ENCODE measurements at places on chromosomes 7 and 10.

DNA sequence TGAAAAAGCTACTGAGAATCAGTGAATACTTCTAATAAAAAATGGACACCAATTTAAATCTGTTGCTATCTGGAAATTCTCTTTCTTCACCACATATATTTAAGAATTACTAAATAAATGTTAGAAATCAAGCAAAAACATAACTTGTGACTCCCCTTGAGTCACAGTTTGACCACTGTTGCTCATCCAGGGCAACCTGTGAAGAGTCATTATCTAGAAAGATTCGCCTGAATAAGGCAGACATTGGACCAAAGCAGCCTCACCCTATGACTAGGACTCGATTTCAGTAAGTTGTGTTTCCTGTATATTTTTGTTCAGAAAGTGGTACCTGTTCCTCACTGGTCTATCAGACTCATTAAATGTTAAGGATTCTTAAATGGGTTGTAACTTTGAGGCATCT lies 572.4 kb downstream of the ATRNL1 start:
- DNase-seq, result no peak

DNA sequence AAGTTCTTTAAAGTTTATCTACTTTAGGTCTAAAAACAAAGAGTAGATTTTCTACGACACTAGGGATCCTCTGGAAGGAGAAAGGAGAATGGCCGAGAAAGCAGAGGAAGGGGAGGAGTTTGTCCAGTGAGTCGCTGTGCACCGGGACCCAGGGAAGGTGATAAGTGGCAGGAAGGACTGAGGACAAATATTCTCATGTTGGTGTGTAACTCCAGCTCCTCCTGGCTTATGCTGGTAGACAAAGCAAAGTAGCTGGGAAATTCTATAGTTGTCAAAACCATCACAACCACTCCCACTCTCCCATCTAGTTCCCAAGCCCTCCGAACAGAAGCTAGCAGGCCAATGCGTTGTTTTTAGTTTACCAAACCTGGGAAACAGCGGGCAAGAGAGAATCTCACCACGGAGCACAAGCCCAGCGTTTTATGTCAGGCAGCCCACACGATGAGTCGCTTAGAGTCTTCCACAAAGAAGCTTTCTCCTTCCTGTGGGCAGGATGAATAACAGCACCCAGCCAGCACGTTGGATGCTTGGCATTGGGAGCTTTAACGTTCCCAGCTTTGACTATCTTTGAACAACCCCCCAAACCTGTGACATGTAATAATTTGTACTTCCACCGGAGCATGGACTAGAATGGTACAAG lies 32.9 kb upstream of the JCAD start:
- peak; percentile 35 for DNase-seq

DNA sequence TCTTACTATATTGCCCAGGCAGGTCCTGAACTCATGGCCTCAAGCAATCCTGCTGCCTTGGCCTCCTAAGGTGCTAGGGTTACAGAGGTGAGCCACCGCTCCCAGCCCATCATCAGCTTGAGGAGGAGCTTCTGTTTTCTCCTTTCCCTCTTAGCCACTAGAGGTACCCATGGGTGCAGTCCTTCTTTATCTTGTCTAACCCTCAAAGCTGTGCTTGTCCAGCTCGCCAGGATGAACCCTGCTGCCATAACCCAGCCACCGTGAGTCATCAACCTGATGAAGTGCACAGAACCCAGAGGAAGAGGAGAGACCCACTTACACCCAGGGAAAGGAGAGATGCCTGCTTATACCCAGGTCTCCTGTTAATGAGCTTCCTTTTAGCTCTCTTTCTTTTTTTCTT lies 133.4 kb downstream of the CUL2 start:
- peak; percentile 4 for DNase-seq

DNA sequence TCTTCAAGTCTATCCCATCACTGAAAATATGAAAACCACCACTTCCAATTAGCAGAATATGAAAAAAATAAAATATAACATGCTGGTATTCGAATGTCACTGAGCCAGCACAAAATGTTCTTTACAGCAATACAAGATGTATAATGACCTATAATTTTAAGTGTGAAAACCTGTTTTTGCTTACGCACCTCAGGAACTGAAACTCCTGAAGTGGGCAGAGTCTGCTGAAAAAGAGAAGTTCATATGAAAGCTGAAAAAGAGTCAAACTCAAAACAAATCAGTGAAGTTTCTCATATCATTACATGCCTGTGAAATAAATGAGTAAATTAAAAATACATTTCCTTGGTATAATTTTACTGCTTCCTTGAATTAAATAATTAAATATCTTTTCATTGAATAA lies 272.5 kb downstream of the DGKB start:
- DNase-seq, result peak; percentile 5
